ENCODE measurements at places on chromosomes 3 and 15.

DNA sequence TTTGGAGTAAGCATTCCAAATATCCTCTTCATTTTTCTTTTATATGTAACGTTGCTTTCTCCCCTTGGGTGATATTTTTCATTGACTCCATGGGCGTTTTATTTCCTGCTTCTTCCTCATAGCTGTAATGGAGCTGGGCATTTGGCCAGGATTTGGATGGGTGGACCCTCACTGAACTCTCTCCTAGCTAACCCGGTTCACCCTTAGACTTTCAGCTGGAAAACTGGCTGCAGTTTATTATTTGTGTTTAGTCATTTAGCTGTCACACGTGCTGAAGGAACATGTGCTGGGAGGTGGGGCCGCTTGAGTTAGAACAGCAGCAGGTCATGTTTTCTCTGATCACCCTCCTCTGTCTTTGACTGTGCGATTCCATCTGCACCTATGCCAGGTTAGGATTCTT, 407.6 kb downstream of the ZIC1 start:
- DNase-seq = no peak

- no peak for DNase-seq
These were observed 397.6 kb upstream of the WNT5A start for GRCh38 chr3:55884491-55885285.

DNA sequence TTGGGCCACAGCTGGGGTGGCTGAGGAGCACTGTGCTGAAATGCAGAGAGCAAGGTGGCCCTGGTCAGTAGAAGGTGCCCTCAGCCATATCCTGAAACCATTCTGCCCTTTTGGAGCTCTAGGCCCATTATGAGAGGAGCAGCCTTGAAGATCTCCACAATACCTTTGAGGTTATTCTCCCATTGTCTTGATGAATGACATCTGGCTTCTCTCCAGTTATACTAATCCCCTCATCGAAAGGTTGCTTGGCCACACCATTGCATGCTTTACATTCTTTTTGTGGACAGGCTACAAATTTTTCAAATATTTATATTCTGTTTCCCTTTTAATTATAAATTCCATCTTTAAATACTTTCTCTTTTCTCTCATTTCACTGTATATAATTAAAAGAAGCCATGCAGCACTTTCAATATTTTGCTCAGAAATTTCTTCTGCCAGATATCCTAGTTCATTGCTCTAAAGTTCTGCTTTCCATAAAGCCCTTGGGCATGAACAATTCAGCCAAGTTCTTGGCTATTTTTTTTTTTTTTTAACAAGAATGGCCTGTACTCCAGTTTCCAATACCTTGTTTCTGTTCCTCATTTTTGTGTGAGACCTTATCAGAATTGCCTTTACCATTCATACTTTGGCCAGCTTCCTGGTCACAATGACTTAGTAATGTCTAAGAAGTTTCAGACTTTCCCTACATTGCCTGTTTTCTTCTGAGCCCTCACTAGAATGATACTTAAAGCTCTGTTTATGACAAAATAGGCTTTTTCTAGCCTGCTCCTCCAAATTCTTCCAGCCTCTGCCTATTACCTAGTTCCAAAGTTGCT, 138.9 kb upstream of the SGO1 start:
- no peak for DNase-seq

GRCh38 chr3:134201201-134202130, 49.2 kb downstream of the RYK start:
- no peak for DNase-seq

DNA sequence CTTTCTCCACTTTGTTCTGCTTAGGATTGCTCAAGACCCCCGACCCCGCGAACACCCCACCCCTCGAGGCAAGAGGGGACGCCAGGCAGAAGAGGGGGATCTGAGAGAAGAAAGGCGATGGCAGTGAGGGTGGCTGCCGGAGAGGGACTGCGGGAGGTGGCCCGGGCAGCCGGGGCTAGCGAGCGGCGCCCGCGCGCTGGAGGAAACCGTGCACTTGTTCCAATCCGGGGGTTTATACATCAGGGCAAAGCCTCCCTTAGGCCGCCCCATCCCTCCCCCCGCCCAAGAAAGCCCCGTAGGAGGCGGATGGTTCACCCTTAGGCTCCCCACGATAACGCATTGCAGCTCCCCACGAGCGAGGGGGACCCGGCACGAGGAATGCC, 475 bp downstream of the ERC2 start:
- DNase-seq = no peak

DNA sequence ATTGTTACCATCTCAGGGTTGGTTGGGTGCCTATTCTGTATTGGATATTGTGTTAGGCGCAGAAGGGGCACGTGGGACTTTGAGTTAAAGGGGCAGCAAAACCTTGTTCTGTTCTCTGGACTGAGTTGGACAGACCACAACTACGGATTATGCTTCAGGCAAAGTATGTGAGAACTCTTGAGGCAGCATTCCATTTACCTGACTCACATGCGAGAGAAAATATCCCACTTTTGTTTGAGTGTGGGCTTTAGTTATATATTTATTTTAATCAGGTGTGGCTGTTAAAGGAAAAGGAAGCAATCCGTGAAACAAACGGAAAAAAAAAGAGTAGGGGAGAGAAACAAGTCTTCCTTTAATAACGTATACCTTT, 627 bp upstream of the PLS1 start:
- no peak for DNase-seq

DNA sequence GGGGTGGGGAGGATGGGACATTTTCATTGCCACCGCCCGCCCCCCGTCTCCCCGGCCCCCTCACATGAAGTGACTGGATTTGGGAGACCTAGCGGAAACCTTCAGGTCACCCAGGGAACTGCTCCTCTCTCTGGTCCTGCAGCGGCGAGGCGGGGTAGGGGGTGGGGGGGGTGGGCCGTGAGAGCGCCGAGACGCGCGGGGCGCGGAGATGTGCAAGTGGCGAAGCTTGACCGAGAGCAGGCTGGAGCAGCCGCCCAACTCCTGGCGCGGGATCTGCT, 712 bp upstream of the MME start:
- DNase-seq = no peak

DNA sequence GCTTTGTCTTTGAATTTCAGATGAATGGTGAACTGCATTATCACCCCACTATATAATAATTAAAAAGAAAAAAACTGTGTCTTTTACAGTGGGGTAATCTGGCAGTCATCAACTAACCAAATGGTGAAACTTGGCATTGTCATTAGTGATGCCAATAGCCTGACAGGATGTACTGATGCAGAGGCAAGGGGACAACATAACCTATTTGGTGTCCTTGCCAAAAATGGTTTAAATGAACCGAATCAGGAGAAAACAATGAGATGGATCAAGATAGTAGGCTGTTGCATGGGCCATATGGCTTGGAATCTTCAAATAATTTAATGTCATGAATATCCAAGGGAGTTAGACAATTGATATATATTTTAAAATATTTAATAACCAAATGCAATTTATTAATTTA, 738.7 kb downstream of the FHIT start:
- DNase-seq = no peak

DNA sequence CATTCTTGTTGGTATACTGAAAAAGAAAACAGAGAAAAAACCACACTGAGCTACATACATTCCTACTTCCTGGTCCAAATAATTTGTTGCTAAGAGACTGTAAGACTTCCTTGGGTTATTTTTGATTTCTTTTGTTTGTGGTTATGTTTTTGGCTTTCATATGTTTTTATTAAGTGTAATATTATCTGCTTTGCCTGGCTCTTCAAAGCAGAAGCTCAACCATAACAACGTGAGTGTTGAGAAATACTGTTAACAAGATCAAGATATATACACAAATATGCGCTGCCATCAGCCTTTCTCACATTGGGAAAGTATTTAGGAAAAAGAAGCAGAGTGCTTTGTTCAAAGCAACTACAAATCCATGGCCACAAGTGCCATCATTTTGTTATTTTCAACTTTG, 556.2 kb upstream of the CBLB start:
- DNase-seq = no peak

DNA sequence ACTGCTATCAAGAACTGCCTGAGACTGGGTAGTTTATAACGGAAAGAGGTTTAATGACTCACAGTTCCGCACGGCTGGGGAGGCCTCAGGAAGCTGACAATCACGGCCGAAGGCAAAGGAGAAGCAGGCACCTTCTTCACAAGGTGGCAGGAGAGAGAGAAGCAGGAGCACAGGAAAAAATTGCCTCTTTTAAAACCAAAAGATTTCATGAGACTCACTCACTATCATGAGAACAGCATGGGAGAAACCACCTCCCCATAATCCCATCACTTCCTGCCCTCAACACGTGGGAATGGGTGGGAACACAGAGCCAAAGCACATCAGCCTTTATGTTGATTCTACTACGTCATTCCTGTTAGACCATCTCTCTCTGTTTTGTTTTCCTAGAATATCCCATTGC, 650.9 kb upstream of the SEMA6D start:
- no peak for DNase-seq

GRCh38 chr15:80780416-80781221, 1.4 kb downstream of the CEMIP start:
- DNase-seq = no peak

- no peak for DNase-seq
These were observed 65.8 kb upstream of the ZNF148 start for GRCh38 chr3:125440970-125441369.

DNA sequence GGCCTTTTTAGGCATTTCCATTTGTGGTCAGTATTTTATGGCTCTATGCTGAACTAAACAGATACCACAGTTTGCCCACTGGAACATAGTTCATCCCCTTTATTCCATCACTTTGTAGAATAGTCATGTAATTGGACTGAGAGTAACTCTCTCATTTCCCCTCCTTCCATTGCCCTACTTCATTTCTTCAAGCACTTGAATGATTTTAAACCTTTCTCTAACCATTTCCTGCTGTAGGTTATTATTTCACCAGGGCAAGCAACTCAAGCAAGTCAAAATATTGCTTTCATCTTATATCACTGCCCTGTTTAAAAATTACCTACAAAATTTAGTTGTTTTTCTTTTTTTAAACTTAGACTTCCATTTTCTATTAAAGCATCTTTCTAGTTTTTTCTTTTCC, 177.0 kb downstream of the RAP2B start:
- DNase-seq = no peak

DNA sequence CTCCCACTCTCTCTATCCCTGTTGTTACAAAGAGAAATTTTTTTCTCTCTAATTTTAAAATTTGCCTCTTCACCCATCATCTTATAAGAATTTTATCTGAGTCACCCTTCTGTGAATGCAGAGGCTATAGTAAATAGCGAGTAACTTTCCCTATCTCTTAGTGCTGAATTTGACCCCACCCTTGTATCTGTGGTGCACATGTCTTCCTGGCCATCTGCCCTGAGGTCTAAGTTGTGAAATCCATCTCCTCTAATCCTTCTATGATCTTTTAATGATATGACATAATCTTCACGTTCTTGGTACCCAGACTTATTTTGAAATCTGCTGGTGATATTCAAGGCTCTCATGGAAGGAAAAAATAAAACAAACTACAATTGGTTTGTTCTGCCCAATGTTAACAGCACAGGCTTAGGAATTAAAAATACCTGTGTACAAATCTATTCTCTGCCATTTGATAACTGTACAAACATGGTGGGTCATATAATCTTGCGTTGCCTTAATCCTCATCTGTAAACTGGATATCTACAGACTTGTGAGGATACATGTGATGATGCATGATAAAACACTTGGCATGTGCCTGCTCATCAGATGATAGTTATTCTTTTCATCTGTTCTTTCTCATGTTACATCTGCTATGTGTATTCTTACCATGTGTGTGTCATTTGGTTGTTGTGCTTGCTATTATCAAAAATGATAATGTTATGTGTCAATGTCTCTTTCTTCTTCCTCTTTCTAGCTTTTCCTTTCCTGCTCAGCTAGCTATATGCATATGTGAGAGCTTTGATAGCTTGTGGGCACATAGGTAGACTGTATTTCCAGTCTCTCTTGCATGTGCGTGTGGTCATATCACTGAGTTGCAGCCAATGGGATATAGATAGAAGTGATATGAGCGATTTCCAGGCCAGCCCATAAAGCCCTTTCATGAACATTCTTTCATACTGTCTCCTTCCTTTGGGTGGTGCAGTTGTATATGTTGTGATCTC, 13.7 kb upstream of the CCR3 start:
- no peak for DNase-seq
